ENCODE measurements at places on chromosomes 3 and 15. TPM values are rescaled to one million over a fixed set of nuclear protein-coding genes. Genes with fewer than 3 reads are reported as not detected.
A peak's percentile ranks its signal among the peaks of the same experiment; 100 is the strongest.

The ANKRD63 gene
- 0.29 TPM for total RNA-seq

- no peak for DNase-seq
Measured at GRCh38 chr3:78143000-78143399, 1103.1 kb downstream of the ROBO2 start.

The BCL2A1 gene
- total RNA-seq: 105 TPM

- DNase-seq: no peak
Measured at GRCh38 chr3:149628957-149629670, 28.7 kb downstream of the WWTR1 start.

DNA sequence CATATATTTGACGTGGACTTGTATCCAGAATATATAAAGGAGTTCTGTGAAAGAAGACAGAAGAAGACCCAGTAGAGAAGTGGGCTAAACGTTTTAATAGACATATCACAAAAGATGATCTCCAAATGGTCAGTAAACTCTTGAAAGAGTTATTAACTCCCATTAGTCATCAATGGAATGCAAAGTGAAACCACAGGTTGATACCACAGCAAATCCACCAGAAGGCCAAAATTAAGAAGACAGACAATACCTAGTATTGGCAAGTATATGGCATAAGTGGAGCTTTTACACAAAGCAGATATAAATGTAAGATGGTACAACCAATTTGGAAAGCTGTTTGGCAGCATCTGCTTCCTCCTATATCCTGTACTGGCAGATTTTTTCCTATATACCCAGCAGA, 6.0 kb downstream of the SPATA16 start:
- DNase-seq: no peak

DNA sequence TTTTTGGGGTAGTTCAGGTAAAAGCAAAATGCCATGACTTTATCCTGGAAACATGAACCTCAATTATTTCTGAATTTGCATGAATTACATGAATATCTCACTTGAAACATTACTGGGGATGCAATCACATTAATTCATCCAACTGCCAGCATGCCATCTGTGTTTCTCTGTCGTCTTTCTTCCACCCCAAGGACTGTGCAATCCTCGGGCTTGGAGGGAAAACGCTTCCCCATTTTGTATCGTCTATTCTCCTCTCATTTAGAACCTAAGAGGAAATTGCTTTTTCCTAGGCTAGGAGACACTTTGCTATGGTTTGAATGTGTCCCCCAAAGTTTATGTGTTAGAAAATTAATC, 109.4 kb downstream of the SQOR start:
- no peak for DNase-seq

- DNase-seq: no peak
Measured at GRCh38 chr3:48951764-48952163, 33.1 kb downstream of the ARIH2 start.

DNA sequence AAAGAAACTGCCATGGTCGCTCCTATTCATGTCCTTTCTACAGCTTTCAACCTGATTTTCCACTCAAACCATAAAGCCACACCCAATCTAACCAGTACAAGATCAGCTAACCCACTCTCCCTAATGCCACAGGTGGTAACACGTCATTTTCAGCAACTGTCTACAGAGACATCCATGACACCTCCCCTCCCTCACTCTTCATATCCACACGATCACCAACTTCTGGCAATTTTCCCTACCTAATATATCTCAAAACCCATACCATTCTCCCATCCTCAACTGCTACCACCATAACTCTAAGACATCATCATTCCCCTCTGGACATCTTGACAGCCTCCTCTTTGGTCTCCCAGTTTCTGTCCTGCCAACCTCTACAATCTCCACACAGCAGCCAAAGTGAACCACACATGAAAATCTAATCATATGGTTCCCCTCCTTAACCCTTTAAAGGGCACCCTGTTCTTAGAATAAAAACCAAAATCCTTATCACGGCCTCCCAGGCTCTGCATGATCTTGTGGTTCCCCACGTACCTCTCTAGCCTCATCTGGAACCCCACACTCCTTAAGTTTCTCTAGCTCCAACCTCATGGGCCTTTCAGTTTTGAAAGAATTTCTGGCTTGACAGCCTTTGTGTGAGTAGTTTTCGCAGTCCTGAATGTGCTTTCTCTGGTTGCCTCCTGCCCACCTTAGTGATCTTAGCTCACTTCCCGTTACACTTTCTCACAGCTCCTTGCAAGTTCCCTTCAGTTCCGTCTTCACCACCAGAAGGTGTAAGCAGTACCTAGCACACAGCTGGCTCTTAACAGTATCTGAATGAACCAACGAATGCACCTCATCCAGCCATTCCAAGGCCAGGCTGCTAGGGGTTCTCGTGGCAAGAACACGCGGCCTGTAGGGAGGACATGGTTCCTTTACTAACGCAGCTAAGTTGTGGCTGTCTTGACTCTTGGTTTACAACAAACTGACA, 33.4 kb downstream of the SPINK8 start:
- DNase-seq: no peak

- DNase-seq: no peak
Measured at GRCh38 chr15:89599021-89599420, 23.8 kb downstream of the TICRR start.

The MCF2L2 gene
- 1.0 TPM for total RNA-seq

GRCh38 chr3:119579366-119580066, at the start of gene ADPRH:
Gene ADPRH, plus strand, starts transcription at chr3:119579492. Its CDS starts 2,678 bp downstream, at chr3:119582170.
- DNase-seq: peak; percentile 59

- no peak for DNase-seq
Measured at GRCh38 chr3:123799544-123800361, 84.4 kb downstream of the MYLK start.

Data from SK-MEL-5 (cell line).